GM12865 (cell line): ENCODE measurements at places on chromosomes 7 and 10.

- DNase-seq, result no peak
Measured at GRCh38 chr7:29090836-29091601, 55.3 kb downstream of the CPVL start.

DNA sequence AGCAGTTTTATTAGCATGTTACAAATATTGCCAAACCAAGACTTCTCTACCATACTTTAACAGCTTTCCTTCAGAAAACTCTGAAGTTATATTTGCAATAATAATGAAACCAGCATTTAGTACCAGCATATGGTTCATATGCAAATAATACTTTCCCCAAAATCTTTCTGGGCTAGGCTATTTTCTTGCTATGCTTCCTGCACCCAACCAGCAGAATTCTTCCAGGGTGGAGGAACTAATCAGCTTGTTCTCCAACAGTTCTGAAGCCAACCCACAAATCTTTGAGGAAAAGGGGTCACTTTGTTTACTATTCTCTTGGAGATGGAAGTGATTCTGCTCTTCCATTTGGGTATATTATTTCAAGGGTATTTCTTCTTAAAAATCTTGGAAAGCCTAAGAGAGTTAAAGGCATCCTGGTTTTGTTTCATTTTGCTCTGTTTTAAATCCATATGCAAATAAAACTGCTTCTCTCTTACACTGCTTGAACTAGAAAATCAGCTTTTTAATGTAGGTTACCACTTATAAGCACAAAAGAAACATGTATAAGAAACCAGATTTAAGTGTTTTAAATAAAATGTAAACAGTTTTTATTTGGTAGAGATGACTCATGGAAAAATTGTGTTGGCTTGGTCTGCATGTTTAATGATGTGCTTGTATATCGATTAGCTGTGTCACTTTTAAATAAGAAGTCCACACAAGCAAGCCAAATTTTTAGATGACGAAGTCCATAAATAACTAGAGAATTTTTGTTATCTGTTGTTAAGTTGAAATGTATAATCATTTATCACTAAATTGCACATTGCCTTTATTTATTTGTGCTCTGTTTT lies 103.7 kb downstream of the HECTD2 start:
- DNase-seq, result no peak

- DNase-seq, result no peak
Measured at GRCh38 chr10:856416-857157, 74.9 kb downstream of the LARP4B start.

- DNase-seq, result no peak
Measured at GRCh38 chr10:117163061-117163953, 25.2 kb upstream of the VAX1 start.

DNA sequence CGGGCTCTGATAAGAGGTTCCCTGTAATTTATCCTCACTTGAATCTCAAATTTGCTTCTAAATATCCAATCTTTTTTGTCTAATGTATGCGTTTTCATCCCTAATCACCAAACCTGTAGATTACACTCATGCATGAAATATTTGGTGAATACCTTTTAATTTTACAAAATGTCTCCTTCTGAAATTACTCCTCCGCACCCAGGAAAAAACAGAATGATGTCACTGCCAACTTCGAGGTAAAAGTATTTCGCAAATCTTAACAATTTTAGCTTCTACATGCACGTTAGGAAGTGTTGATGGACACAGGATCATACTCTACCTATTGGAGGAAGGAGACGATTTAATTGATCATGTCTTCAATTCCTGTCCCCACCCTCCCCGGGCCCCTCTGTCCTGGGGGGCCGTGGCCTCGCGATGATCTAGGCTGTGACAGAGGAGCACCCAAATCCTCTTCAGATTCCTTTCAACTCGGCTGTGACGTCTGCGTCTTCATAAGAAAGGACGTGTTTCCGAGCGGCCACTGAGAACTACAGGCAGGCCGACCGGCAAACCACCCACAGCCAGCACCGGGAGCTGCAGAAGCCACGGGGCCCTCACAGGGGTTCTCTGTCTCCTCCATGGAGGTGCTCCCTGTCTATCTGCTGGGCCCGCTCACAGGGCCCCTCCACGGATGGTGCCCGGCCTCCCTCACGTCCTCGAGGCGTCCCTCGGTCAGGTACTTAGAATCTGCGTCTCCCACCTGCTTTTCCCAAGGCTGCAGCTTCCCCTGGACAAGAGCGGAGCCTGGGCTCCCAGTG lies 8.7 kb upstream of the FAM20C start:
- no peak for DNase-seq

DNA sequence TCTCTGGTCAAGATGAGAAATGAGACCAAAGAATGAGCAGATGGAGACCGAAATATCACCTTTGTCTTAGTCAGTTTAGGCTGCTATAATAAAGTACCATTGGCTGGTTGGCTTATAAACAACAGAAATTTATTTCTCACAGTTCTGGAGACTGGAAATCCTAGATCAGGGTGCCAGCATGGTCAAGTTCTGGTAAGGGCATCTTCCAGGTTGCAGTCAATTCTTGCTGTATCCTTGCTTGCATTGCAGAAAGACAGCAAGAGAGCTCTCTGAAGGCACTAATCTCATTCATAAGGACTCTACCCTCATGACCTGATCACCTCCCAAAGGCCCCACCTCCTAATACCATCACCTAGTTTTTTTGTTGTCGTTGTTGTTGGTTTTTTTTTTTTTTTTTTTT lies 52.7 kb upstream of the MKLN1 start:
- no peak for DNase-seq

- peak; percentile 37 for DNase-seq
Measured at GRCh38 chr10:94630017-94630688, 53.4 kb upstream of the CYP2C18 start.

- no peak for DNase-seq
Measured at GRCh38 chr7:17404006-17404405, 105.6 kb downstream of the AHR start.

GRCh38 chr7:91847231-91847630 lies 33.3 kb downstream of the MTERF1 start:
- DNase-seq, result no peak

GRCh38 chr10:100510533-100511308 lies 8.9 kb downstream of the SEC31B start:
- DNase-seq, result peak; percentile 64

GRCh38 chr10:96043033-96043892 lies at the start of gene CCNJ:
CCNJ (plus strand) TSS chr10:96043583; CDS start chr10:96044394, 811 bp downstream.
- DNase-seq, result peak; percentile 92

DNA sequence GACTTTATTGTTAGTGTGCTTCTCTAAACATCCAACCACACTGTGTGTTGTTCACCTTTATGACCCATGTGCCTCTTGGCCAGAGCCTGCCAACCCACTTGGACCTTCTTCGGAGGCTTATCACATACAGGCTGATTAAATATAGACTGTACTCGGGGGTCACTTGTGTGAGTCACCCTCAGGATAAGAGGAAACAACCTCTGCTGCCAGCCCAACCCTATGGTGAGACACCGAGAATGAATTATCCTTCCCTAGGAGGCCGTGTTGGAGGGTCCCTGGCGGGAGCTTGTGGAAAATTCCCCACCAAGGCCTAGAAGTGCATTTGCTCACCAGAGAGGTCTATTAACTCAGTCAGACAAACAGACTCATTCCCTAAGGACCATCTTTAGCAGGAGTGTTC lies 63.0 kb downstream of the FAS start:
- DNase-seq, result no peak

GRCh38 chr7:46832136-46832535 lies 749.8 kb downstream of the TNS3 start:
- DNase-seq, result no peak

- no peak for DNase-seq
Measured at GRCh38 chr7:3264693-3265339, 36.2 kb upstream of the SDK1 start.

GRCh38 chr10:90862908-90863514 lies 5.2 kb upstream of the HTR7 start:
- peak; percentile 27 for DNase-seq

DNA sequence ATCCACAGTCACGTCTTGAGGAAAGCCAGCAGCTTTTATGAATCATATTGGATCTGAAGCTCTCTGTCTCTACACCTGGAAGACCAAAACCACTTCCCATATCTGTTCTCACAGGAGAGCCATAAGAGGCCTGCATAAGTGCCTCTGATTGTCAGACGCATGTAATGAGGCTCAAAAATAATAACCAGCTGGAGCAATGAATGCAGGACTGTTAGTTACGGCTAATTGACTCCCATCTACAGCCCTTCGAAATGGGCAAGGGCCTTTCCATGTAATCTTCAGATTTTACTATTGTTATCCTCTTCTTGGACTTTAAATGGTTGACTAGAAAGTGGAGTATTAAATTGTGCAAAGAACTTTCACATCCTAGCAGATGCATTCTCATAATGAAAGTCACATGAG lies 4.4 kb upstream of the SEMA3C start:
- no peak for DNase-seq

- DNase-seq, result no peak
Measured at GRCh38 chr7:151902311-151902710, 25.4 kb upstream of the PRKAG2 start.

DNA sequence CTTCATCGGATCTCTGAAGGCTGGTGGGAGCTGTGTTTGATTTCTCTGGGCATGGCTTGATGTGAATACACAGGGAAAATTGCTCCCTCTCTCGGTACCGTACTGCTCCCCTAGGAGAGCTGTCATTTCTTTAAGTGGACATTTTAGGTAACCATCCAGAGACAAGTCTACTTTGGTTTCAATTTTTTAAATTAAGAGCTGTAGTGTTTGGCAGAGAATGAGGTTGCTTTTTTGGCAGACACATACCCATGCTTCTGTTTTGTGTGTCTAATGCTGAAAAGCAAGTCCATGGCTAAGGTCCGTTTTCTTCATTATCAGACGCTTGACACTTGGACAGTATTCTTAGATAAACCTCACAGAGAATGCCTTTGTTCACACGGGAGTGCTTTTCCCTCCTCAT lies 61.3 kb upstream of the TRIL start:
- no peak for DNase-seq

DNA sequence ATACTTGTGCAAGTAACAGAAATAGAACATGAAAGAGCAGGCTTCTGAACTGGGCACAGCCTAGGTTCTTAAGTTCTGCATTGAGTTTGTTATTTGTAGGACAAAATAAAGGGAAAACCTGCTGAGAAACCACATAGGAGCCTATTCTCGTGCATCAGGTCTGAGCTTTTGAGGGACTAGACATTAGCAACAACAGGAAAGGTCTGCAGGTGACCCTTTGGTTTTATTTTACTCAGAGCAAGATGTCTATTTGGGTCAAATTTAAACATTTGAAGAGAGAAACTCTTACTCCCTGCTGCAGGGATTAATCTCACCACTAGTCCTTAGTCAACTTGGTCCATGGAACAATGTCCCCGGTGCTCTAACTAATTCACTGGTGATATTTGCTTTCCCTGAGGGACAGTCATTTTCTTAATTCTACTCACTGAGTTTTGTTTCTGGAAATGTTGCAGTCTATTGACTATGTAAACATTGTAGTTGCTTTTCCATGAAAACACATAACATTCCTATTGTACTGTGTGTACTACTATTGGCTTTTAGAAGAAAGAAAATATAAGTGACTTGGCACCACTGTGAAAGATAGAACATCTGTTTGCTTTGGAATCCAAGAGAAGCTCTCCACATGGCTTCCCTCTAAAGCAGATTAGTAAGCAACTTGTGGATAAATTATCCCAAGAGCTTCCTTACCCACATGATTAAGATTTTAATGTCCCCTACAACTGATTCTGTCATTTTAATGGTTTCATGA lies 108.2 kb downstream of the CHRM2 start:
- DNase-seq, result no peak

GRCh38 chr10:55374060-55374459 lies 573.0 kb upstream of the PCDH15 start:
- no peak for DNase-seq

- no peak for DNase-seq
Measured at GRCh38 chr10:62250594-62251198, 17.9 kb downstream of the RTKN2 start.

- no peak for DNase-seq
Measured at GRCh38 chr7:107836237-107837144, 33.5 kb upstream of the SLC26A3 start.

DNA sequence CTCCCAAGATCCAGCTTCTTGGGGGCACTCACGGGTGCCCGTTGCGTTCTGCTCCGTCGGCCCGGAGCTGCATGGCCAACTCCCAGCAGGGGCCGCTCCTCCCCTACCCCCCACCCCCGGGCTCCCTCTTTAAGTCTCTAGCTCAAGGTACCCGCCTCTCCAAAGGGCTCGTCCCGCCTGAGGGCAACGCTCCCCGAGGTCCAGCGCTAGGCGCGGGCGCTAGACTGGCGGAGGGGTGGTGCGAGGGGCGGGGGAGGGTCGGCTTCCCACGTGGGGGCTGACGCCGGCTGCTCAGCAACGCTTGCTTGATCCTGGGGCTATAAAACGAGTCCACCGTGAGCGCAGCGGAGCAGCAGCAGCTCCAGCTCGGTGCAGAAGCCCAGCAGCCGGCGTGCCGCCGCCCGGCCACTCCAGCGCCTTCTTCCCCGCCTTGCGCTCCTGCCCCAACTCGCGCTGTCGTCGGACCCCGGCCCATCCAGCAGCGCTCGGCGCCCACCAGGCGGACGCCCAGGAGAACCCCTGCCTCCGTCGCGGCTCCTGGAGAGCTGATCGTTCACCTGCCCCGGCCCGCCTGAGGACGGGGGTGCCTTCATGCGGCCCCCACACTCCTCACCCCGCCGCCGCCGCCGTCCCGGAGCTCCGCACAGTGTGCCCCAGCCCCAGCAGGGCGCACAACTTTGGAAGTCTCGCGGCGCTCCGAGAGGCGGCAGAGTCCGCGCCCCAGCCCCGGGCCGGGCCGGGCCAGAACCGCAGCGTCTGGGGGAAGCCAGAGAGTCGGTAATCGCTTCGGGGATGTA lies at the start of gene ADRA2A:
ADRA2A (plus strand) TSS at position 348 of the 797 bp plus-strand sequence. CDS start 968 bp downstream, outside the sequence.
- no peak for DNase-seq
